NCI-H524 treated with DMSO at 0.1 percent for 48 hours (cell line): ENCODE measurements at places on chromosomes 7 and 10.

- DNase-seq, result peak; percentile 34
These were observed 3.8 kb downstream of the KMT2E start for GRCh38 chr7:105017657-105018365.

GRCh38 chr10:32943854-32944661 lies 14.0 kb downstream of the ITGB1 start:
- no peak for DNase-seq

DNA sequence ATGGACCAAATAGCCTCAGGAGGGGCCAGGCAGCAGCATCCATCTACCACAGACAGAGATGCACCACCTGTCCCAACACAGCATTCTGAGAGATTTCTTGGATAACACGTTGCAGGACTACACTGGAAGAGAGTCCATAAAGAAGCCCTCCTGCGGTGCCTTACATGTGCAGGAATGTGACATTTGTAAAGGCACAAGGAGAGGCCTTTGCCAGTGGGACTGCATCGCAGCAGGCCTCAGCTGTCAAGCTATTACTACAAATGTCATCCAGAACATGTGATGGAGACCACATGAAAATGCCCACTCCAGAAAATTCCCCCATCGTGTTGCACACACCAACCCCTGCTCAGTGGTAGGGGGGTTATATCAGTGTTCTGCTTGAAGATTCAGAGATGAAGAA lies 77.4 kb downstream of the ATXN7L1 start:
- no peak for DNase-seq

GRCh38 chr10:52261362-52261761 lies 52.7 kb upstream of the DKK1 start:
- DNase-seq, result no peak

- no peak for DNase-seq
These were observed 89.7 kb upstream of the STEAP4 start for GRCh38 chr7:88396295-88396947.

- DNase-seq, result no peak
These were observed 355.1 kb upstream of the MBL2 start for GRCh38 chr10:53127686-53128085.

- DNase-seq, result no peak
These were observed 29.9 kb downstream of the GPR22 start for GRCh38 chr7:107499731-107500130.

- no peak for DNase-seq
These were observed 236.3 kb upstream of the LRRN3 start for GRCh38 chr7:110854651-110855050.

- DNase-seq, result no peak
These were observed 81.8 kb downstream of the ARID5B start for GRCh38 chr10:61983255-61983654.

GRCh38 chr7:47814905-47815613 lies 133.2 kb downstream of the PKD1L1 start:
- DNase-seq, result no peak

DNA sequence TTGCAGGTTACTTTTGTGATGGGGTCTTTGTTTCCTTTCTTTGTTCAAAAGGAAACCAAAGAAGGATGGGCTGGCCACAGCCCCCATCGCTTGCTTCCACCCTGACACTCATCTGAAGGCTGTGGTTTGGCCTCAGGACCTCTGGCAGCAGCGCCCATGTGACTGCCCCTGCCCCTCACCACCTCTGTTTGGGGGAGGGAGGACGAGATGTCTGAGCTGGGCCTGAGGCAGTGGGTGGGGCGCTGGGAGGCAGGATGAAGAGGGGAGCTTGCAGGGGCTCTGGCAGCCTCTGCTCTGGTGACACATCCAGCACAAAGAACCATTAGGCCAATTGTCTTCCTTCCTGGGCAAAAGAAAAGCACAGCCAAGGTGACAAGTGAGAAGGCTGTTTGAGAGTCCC lies 15.9 kb upstream of the CHST15 start:
- no peak for DNase-seq

DNA sequence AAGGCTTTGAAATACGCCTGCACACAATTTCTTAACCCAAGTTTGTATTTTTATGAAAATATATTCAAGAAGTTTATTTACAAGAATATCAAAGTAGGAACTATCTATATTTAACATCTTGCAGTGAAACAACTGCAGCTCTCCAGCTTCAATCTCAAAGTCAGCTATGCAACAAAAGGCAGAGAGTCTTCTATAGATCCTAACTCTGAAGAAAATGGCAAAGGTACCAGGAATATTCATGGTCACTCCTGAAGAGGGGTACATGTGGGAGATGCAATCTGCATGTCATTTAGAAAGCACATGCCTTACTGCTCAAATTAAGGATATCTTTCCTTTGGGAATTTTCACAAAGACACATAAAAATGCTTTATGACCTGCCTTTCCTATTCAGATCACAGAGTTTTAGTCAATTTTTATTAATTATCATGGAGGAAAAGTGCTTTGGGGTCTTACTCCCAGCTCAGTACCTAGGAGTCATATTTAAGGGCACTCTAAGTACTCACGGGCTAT lies 1.5 kb downstream of the ANK3 start:
- DNase-seq, result no peak

GRCh38 chr7:137036768-137037167 lies 168.3 kb downstream of the CHRM2 start:
- no peak for DNase-seq

DNA sequence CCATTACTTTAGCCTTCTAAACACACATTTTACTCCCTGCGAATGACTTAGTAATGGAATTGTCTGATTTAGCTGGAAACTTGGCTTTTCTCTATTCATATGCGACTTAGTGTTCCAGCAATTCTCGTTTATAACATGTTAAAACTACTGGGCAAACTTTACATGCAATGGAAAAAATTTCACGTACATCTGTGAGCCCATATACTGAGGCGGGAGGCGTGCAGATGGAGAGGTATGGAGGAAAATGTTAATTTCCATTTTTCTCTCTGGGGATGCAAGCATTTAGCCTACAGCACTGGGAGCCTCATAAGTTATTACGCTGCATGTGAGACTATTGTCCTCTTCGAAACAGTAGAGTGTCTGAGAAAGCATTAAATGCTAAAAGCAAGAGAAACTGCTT lies 591.5 kb upstream of the ANKRD30A start:
- DNase-seq, result no peak

- no peak for DNase-seq
These were observed 261.6 kb downstream of the TNS3 start for GRCh38 chr7:47320296-47320695.

GRCh38 chr10:73117976-73118743 lies 7.9 kb downstream of the NUDT13 start:
- no peak for DNase-seq

DNA sequence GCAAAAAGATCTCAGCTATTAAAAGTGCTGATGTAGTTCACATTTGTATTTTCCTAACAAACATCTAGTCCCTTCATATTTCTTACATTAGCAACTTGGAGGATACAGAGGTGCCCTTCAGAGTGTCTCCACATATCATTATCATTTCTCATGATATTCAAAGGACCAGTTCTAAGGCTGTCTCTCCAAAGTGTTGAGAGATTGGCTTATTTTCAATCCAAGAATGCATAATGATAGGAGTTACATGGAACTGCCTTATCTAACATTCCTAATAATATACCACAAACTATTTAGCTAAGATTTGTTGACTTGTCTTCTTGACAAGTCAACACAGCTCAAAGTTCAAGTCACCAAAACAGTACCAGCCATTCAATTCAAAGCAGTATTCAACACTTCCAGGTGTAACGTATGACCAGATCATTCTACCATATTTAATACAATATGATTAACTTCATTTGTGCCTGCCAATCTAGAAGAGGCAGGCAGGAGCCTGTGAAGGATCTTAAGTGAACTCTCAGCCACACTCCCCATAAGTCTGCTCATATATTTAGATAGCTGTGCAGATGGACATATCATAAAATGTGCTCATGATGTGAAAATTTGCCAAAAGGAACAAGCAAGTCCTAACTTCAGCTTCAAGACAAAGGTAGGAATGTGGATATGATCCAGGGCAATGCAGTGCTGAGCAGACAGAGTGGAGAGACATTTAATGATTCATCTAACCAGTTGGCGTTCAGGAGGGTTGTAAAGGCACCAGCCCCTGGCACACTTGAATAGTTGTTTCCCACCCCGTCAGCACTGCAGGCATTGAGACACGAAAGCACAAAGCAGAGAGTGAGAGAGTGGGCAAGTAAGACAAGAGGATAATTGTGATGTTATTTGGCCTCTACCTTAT lies 108.3 kb downstream of the MTERF1 start:
- no peak for DNase-seq

- DNase-seq, result no peak
These were observed 366.9 kb upstream of the NUPR2 start for GRCh38 chr7:56483153-56483552.

DNA sequence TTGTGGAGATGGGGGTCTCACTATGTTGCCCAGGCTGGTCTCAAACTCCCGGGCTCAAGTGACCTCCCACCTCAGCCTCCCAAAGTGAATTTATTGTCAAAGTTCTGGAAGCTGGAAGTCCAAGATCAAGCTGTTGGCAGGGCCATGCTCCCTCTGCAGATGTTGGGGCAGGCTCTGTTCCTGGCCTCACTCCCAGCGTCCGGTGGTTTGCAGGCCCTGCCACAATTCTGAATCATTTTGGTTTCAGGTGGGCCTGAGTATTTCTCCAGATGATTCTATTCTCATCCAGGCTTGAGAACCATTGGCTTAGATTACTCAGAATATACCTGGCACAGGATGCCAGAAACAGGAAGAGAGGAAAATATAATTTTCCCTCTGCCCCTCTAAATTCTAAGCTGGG lies 737.4 kb downstream of the TNS3 start:
- no peak for DNase-seq

DNA sequence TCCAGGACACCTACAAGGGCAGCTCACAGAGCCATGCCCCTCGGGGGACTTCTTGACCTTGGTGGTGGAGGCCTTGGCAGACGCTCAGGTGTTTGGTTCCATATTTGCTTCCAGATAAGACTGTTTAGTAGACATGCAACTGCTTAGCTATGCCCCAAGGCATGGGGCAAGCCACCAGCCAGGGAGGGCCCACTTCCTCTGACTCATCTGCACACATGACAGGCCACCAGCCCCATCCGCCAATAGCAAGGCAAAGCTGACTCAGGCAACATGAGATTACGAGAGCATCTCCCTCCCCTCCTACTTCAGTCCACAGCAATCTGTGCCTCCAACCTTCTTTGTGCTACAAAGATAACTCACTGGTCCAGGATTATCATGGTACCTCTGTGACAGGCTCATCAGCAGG lies 54.9 kb downstream of the KCNMA1 start:
- no peak for DNase-seq

- DNase-seq, result no peak
These were observed 59.8 kb downstream of the COA1 start for GRCh38 chr7:43669286-43670081.

- no peak for DNase-seq
These were observed 117.0 kb upstream of the AMPH start for GRCh38 chr7:38748056-38748610.

GRCh38 chr7:109552017-109552416 lies 982.3 kb downstream of the DNAJB9 start:
- DNase-seq, result no peak

- DNase-seq, result no peak
These were observed 118.6 kb downstream of the RNF32 start for GRCh38 chr7:156759143-156759542.

DNA sequence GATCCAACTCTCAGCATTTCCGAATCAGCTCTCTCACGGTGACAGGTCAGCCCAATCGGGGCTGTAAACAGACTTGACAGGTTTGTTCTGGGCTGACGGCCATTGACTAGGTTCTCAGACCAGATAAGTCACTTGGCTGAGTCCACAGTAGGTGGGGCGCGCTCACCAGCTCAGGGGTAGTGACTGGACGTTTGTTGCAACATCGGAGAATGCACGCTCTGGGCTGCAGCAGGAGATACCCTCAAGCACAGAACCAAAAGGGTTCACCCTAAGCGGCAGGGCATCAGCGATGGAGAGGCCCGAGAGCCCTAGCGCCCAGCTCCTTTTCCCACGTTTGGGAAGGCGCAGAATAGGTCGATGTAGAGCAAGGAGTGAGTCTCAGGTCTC lies 1.8 kb downstream of the KLLN start:
- DNase-seq, result no peak

- no peak for DNase-seq
These were observed 56.5 kb downstream of the AFAP1L2 start for GRCh38 chr10:114347791-114348190.

DNA sequence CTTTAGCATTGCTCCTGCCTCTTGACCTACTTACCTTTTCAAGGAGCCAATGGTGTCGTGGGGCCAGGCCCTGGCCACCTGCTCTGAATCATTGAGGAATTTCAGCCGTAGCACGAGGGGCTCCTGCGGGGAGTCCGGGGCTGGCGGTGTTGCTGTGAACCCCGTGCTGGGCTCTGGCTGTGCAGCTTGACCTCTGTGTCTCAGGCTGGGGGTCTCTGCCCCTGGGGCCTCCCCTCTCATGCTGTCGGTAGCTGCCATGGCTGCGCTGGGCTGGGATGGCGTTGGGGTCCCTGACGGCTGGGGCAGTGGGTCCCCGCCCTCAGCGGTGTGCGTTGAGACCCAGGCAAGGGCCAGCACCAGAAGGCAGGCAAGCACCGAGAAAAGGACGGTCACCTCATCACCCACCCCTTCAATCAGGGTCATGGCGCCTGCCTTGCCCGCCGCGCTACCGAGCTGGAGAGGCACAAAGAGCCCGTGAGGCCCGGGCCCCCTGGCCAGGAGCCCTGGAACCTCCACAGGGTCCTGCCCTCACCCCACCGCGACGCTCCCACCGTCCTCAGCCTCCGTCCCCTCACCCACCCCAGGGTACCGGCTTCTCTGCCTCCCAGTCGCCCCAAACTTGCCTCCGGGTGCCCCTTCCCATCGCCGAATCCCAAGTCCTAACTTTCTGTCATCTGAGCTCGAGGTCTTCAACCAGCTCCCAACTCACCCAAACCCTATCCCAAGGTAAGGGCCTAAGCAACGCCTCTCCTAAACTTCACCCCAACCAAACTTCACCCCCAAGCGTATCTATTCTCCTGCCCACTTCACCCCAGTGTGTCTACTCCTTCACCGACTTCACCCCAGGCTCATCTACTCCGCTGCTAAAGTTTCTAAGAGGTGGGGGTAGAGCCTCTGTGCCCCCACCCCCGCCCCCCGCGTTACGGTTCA lies 887 bp downstream of the TMUB1 start:
- DNase-seq, result no peak

DNA sequence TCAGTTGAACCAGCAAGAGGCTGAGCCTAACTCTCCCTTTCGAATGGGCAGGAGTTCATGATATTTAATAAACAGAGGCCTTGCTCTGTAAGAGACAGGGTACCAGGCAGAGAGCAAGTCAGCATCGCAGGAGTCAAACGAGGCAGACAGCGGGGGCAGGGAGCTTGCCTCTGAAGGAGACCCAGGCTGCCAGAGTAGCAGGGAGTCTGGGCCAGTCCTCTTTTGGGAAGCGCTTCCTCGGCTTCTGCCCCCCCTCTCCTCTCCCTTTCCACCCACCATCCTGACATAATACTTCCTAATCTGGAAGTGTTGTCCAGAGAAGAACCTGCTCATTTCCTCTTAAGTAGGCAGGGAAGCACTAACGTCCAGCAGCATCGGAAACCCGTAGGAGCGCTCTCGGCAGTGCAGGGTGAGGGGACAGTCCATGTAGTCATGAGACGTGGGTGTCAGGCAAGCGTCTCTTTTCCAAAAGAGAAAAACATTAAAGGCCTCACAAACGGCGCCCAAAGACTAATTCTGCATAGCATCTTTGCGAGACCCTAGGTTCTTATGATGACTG lies 171.1 kb downstream of the EGFR start:
- no peak for DNase-seq
